ENCODE measurements at places on chromosomes 12 and 14.

DNA sequence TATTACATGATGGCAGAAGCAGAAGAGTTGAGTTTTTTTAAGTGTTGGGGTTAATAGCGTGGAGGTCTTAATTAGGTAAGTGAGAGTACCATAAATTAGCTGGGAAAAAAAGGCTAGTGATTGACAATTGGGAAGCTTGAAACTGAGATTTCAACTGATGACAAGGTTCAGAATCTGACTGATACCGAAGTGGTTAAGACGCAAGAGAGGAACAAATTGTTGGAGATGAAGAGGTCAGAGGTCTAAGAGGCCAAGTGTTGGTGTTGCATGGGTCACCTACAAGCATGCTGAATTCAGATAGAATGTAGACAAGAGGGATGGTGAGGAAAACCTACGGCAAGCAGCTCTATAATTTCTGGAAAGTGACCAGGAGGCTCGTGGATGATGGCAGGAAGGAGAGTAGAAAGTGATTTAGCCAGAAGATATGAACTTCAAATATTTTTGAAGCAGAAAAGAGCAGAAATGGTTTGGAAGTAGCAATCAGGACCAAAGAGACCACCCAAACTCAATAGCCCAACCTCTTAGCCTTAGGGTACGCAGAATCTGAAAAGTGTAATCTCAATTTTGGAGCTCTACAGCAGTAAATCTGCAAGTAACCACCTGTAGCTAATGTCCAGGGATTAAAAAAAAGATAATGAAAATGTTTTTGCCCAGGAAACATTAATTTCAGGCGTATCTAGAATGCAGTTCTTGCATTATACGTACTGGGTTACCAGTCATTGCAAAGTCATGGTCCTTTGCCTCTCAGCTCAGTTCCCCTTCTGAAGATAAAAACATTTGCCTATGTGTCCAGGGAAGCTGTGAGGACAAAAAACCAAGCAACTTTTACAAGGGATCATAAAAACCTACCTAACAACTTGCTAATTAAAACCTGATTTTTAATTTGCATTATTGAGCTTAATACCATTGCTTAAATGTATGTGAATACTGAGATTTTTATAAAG, 1.7 kb upstream of the TMPO start:
- DNase-seq: no peak

GRCh38 chr12:121750507-121750955, 38.0 kb downstream of the TMEM120B start:
- no peak for DNase-seq

DNA sequence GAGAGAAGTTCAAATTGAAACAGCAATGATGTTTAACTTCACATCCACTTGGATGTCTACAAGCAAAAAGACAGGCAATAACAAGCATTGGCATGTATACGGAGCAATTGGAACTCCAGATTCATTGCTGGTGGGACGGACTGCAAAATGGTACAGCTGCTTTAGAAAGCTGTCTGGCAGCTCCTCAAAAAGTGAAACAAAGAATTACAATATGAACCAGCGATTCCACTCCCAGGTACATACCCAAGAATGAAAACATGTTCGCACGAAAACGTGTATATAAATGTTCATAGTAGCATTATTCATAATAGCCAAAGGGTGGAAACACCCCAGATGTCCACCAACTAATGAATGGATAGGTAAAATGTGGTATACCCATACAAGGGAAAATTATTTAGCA, 125.7 kb downstream of the HMGA2 start:
- no peak for DNase-seq

DNA sequence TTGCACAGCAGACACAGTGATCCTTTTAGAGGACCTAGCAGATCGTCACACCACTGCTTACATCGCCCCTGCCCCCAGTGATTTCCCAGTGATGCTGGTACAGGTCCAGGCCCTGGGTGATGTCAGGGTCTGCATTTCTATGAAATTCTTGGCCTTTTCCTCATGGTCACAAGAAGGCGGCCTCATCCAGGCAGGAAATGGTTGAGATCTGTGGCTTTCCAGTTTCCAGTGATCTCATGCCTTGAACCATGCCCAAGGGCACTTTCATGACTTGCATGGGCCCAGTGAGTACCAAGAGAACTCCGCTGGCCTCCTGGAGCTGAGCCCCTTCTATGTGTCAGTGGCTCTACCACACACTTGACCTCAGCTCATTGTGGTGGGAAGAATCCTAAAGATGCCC, 41.9 kb upstream of the BDKRB2 start:
- no peak for DNase-seq

- peak; percentile 19 for DNase-seq
Observed at GRCh38 chr14:47276931-47277330, 398.5 kb downstream of the MDGA2 start.

DNA sequence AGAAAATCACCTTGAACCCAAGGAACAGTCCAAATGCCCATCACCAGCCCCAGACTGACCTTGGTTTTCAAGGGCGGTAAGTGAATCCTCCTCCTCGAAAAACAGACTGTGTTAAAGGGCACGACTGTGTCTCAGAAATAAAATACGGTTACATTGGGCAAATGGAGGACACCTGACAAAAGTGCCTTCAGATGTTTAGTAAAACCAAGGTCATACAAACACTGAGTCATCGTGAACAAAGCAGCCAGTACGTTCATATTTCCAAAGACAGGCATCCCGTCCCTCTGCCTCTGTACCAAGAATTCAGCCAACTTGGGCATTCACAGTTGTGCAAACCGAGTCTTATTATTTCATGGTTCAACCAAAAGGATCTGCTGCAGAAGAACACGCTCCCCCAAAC, 25.9 kb downstream of the FOXN3 start:
- DNase-seq: no peak

DNA sequence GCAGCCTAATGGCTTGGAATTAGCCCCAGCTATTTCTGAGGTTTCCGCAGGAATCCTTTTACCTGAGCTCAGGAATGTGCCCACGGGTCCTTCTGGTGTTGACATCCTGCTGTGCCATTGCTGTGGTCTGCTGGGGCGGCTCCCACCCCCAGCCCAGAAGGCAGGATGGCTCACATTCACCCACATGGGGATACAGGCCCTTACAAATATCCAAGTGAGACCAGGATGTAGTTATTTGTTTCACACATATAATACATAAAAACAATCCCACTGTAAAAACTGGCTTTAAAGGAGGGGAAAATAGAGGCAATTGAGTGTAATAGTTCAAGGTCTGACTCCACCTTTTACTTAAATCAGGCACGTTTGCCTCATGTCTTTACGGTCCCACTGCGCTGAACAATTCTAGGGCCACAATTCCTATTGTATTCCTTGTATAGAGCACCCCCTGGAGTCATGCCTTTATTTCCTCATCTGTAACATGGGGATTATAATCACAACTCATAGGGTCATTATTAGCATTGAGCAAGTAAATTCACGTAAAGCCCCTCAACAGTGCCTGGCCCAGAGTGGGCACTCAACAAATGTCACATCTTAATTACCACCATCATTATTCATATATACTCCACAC, 57.2 kb upstream of the FICD start:
- DNase-seq: no peak

GRCh38 chr14:78197051-78197450, 26.9 kb downstream of the NRXN3 start:
- no peak for DNase-seq

GRCh38 chr12:8603286-8603685, 9.4 kb downstream of the AICDA start:
- no peak for DNase-seq

DNA sequence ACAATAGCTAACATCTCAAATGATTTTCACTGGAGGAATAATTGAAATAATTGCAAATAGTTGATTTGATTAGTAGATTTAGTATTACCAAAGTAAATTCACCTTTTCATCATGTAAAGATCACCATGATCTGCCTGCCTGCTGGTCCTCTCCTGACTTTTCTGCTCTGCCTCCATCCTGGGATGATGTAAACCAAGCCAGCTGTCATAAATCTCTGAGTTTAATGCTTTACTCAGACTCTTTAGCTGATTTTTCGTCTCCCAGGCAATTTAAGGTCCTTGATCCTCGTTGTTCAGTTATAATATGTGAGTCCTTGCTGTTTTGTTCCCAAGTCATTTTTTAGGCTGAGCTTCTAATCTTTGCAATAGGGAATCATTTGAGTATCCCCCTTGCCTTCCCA, 138.0 kb downstream of the ANO4 start:
- no peak for DNase-seq

DNA sequence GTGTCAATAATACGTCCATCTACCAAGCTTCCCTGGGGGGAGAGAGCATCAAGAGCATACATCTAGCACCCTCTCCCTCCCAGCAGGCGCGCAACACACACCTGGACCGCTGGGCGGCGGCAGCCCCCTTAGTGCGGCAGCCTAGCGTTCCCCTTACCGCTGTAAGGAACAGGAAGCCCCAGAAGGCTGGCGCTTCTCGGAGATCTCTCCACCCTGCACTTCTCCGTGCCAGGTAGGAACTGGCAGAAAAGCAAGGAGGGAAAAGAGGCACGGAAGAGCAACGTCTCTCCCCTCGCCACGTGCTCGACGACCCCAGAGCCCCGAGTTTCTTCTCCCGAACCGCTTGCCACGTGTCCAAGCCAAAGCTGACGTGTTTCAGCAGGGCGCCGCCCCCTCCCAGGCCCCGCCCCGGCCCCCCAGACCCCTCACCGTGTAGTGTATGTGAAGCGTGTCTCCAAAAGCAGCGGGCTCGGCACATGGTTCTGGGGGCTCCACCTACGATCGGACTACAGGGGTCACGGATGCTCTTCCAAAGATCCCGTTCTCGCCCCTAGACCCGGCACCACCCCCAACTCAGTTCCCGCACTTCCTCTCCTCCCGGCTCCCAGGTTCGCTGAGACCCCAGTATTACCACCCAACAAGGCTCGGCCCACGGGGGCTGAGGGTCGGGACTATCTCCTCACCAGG, 532 bp downstream of the FKBP11 start:
- DNase-seq: peak; percentile 31
